ENCODE measurements at places on chromosomes 7 and 10. TPM values are rescaled to one million over a fixed set of nuclear protein-coding genes. Genes with fewer than 3 reads are reported as not detected.

The ANKRD30A gene
- not detected for total RNA-seq

The SLC29A4 gene
- total RNA-seq: 12.4 TPM

The MSMB gene
- not detected for total RNA-seq

The PDE6C gene
- total RNA-seq: not detected

The CALN1 gene
- total RNA-seq: not detected

The ARF5 gene
- total RNA-seq: 253 TPM

The HMX3 gene
- not detected for total RNA-seq

The A1CF gene
- total RNA-seq: not detected

The CALHM2 gene
- 20.2 TPM for total RNA-seq

The STOX1 gene
- total RNA-seq: 0.48 TPM

The NODAL gene
- not detected for total RNA-seq

The FAM25A gene
- total RNA-seq: not detected

The FAM131B gene
- total RNA-seq: 3.9 TPM

The SYNPO2L gene
- 0.08 TPM for total RNA-seq

The PTPN20 gene
- total RNA-seq: 0.08 TPM

The IRF5 gene
- total RNA-seq: 0.39 TPM

The FAM25G gene
- total RNA-seq: not detected

The GPR22 gene
- total RNA-seq: not detected

The BEND7 gene
- 4.4 TPM for total RNA-seq

The SYT15 gene
- total RNA-seq: 0.24 TPM

The METTL27 gene
- 8.1 TPM for total RNA-seq

The NEUROG3 gene
- not detected for total RNA-seq

The PRKAR2B gene
- 7.9 TPM for total RNA-seq

The CFAP70 gene
- 0.64 TPM for total RNA-seq

The GPR37 gene
- total RNA-seq: 6.5 TPM

The SLC37A3 gene
- total RNA-seq: 26.5 TPM

The KLF14 gene
- total RNA-seq: 0.13 TPM

The MCM10 gene
- 10.5 TPM for total RNA-seq

The PROSER2 gene
- 10.5 TPM for total RNA-seq

The STAG3 gene
- total RNA-seq: 0.16 TPM

The TRIL gene
- 11.4 TPM for total RNA-seq

The GOLGA7B gene
- total RNA-seq: not detected

The IL6 gene
- 0.40 TPM for total RNA-seq

The CCDC136 gene
- total RNA-seq: 3.1 TPM

The HMX2 gene
- not detected for total RNA-seq

The CCZ1B gene
- total RNA-seq: 6.6 TPM

The ANXA8L1 gene
- 0.56 TPM for total RNA-seq

The GDF2 gene
- total RNA-seq: not detected

The TMEM130 gene
- total RNA-seq: 1.9 TPM

The SPDYE2B gene
- not detected for total RNA-seq

The SFTPA2 gene
- total RNA-seq: not detected

The NKX6-2 gene
- total RNA-seq: not detected

The UCN3 gene
- not detected for total RNA-seq

The ERVW-1 gene
- not detected for total RNA-seq

The OR2A1 gene
- 0.24 TPM for total RNA-seq

The NACAD gene
- 6.1 TPM for total RNA-seq

The CHCHD1 gene
- total RNA-seq: 40.6 TPM
